Stimulated activated CD4-positive, alpha-beta T cell treated with anti-CD3 and anti-CD28 coated beads, TNF-alpha, amount 100 ng/mL, for 1 hour (primary cell): ENCODE measurements at places on chromosomes 12 and 14.

DNA sequence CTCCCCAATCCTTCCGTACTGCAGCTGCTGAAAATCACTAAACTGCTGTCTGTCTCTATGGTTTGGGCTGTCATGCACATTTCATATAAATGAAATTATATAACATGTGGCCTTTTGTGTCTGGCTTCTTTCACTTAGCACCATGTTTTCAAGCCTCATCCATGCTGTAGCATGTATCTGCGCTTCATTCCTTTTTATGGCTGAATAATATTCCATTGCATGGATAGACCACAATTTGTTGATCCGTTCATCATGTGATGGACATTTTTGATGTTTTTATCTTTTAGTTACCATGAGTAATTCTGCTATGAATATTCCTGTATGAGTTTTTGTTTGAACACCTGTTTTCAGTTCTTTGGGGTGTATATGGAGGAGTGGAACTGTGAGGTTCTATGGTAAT is 32.6 kb upstream of the MED13L start:
- DNase-seq: no peak

DNA sequence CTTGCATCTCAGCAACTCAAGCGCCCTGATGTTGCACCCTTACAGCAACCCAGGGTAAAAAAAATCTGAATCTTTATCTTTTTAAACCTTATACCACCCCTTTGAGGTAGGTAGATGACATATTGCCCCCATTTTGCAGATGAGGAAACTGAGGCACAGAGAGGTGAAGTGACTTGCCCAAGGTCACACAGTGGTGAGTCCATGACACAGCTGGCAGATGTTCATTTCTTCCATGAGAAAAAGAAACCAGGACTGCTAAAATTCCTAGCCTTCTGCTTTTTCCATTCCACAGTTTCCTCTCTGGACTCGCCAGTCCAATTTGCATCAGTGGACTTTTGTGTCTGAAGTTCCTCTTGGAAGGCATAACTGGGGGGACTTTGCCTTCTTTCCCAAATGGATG is 79.3 kb downstream of the IGF1 start:
- no peak for DNase-seq

- DNase-seq: no peak
Measured at GRCh38 chr14:50839048-50839447, 8.1 kb upstream of the NIN start.

DNA sequence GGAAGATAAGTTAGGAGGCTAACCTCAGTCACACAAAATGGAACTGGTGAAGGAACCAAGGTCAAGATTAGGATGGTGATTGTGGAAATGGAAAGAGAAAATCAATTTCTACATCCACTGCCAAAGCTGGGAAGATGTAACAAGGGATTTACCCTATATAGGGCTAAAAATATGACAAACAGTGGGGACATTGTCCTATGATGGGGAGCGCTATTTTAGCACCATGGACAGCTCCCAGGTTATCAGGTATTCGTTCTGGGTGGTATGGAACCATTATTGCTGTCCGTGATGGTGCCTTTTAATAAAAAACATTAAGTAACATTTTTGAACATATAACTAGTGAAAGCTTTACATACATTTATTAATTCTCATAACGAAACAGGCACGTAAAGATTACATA is 124.0 kb downstream of the NDUFA12 start:
- no peak for DNase-seq

- no peak for DNase-seq
Measured at GRCh38 chr12:66247741-66248140, 54.6 kb upstream of the HELB start.

- DNase-seq: no peak
Measured at GRCh38 chr12:68378872-68379606, 46.9 kb upstream of the MDM1 start.

DNA sequence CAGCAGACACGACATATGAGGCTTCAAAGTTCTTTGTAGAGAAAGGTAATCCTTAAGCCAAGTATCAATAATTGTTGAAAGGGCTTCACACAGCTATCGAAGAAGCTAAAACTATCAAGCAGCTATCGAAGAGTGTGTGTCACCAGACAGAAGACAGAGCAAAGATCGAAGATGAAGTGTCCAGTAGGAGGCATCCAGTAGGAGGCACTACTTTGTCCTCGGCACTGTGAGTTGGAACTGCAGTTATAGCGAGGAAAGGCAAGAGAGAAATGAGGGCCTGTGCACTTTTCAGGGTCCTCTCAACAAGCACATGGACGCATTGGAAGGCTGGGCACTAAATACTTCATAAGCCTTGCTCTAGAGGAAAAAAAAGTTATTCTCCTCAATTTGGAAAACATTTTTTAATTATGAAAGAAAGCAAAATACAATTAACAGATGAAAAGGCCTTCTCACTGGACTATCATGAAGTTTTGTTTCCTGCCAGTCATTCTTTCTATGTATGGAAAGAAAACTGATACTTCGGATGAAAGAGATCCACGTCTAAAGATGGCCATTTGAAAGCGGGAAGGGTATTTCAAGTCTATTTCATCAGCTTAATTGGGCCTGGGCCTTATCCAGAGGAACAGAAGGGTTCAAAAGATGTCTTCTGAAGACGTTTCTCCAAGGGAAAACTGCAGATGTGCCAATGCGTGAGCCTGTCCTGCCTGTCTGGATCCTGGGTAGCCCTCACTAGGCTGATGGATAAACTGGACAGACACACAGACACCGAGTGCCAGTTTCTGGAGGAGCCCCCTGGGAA is 174.5 kb downstream of the CALM1 start:
- no peak for DNase-seq

DNA sequence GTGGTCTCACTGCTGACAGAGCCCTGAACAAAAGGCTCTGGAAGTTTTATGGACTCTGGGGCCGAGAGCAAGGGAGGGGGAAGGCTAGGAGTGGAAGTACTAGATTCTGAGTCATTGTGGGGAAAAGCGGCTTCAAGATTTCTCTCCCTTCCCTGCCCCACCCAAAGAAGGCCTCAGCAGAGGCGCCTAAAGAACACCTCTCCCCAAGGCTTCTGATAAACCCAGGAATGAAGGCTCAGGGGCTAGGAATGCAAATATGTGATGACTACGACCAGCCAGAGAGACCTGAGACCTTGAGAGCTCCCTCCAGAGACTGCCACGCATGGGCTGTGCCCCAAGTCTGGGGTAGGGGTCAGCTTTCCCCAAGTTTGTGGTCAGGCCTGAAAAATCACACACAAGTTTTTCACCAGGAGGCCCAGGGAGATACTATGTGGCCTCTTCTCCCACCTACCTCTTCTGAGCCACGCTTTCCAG is 130.7 kb upstream of the HIF1A start:
- DNase-seq: no peak

DNA sequence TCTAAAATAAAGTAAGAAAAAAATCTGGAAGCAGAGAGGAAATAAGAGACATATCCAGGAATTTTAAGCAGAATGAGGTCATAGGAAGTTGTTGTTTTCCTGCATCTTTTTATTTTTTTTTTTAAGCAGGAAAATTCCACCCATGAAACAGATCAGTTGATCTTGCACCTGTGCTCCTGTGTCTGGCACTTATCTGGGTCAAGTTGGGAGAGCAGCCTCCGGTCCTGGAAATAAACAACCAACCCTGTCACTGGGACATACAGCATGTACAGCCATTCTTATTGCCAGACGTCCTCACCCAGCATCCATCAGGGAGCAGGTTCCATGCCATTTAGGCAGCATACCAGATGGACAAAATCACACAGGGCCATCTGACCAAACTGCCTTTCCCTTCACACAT is 266.0 kb upstream of the BTG1 start:
- no peak for DNase-seq

DNA sequence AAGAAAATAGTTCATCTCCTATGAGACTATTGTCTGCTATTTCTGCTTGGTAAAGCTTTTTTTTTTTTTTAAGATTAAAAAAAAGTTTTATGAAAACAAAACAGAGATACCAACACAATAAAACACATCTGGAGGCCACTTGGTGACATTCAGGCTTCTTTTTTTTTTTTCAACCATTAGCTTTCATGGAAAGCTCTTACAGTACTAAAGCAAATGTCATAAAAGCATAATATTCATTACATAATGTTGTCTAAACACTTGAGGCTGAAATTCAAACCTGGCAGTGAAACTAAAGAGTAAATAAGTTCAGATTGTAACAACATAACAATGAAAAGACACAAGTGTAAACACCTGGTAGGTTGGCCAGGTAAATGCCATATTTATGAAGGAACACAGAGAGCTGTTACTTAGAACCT is 14.7 kb downstream of the PRICKLE1 start:
- no peak for DNase-seq

DNA sequence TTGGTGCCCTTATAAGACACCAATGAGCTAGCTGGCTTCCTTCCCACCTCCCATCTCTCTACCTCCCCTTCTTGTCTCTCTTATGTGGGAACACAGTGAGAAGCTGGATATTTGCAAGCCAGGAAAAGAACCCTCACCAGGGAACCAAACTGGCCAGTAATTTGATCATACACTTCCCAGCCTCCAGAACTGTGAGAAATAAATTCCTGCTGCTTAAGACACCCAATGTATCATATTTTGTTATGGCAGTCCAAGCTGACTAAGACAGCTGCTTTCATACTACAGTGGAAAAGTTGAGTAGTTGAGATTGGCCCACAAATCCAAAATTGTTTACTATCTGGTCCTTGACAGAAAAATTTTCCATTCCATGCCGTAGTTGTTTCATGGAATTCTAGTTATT is 269.0 kb downstream of the KCNH5 start:
- no peak for DNase-seq

DNA sequence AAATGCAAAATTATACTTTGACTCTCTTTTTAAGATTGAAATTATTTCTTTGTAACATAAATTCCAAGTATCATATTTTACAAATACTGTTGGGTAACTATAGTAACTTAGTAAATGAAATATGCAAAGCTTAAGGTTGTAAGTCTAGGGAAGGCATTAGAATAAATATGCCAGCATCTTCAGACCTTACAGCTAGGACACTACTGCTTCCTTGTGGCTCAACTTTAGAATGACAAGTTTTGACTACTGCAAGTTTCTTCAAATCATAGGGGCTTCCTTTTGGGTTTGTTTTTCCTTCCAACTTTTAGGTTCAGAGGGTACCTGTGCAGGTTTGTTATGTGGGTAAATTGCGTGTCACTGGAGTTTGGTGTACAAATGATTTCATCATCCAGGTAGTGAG is 17.7 kb upstream of the ANP32D start:
- no peak for DNase-seq

DNA sequence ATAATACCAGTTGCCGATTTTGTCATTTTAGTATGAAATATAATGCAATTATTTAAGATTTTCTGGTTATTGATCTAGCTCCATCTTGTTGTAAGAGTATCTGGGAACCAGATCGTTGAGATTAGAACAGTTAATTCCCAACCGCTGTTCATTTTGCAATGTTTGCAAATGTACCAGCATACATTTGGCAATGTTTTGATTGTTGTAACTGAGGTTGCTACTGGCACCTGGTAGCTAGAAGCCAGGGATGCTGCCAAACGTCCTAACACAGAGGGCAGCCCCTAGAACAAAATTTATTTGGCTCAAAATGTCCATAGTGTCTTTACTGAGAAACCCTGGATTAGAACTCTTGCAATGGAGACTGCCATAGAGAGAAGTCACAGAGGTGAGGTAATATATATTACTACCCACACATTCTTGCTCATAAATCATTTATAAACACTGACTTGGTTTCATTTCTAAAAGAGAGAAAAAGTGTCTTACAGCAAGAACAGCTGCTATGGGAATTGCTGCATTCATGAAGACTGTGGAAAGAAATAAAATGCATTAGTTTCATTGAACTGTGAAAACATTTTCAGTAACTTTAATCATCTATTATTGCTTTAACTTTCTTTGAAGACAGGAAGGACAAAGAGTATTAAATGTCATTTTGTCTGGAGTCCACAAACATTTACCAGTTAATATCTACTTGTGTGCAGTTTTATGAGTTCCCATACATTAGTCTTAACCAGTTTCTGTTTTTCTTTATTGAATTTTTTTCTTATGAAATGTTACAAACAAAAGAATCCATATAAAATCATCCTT is 46.2 kb downstream of the ABCC9 start:
- no peak for DNase-seq

DNA sequence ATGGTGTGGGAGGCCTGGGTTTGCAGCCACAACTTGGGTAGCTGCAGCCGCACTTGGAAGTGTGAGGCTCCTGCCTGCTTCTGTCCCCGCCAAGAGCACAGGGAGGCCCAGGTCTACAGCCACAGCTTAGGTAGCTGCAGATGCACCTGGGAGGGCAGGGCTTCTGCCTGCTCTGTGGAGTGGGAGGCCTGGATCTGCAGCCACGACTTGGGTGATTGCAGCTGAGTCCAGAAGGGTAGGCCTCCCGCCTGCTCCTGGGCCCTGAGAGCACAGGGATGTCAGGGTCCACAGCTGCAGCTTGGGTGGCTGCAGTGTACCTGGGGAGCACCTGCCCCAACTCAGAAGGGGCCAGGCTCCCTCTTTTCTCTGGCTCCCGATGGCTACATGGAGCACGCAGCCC is 287.3 kb downstream of the AEBP2 start:
- no peak for DNase-seq

GRCh38 chr14:104874110-104874531 is 9.1 kb downstream of the CEP170B start:
- DNase-seq: no peak

- no peak for DNase-seq
Measured at GRCh38 chr14:102799684-102800562, 22.7 kb downstream of the TRAF3 start.

DNA sequence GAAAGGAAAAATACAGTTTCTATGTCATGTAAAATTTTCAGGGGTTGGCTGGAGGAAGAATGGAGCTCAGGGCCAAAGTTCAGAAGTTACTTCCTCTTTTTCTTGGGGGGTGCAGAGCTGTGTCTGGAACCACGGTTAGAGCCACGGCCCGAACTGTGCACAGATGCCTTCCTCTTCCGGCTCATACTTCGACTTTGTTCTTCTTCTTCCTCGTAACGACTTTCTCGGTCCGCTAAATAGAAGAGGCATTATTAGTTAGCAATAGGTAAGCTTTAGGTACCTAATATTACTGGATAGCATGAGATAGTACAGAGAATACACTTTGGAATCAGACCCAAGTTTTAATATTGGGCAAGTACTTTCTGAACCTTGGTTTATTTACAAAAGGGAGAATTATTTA is 31.2 kb downstream of the SUPT16H start:
- no peak for DNase-seq

DNA sequence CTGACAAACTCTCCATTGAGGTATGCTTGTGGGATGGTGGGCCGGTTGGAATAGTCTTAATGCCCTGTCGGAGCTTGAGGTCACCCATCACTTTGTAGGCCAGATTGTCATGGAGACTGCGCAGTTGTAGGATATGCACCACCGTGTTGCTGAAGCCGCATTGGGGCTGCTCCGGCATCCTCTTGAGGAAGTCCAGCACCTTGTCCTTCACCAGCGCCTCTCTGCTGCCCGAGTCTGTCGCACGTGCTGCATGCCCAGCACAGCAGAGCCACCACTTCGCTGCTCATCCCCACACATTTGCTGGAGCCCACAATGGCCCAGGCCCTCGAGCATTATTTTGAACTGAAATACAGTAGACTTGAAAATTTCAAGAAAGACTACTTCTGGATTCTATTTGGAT is 61.8 kb downstream of the FBXO33 start:
- no peak for DNase-seq

GRCh38 chr14:28755198-28755815 is 11.3 kb upstream of the FOXG1 start:
- no peak for DNase-seq
